ENCODE measurements at places on chromosomes 11 and 22.

GRCh38 chr11:129825380-129825779 is 9.7 kb downstream of the TMEM45B start:
- DNase-seq, result no peak

DNA sequence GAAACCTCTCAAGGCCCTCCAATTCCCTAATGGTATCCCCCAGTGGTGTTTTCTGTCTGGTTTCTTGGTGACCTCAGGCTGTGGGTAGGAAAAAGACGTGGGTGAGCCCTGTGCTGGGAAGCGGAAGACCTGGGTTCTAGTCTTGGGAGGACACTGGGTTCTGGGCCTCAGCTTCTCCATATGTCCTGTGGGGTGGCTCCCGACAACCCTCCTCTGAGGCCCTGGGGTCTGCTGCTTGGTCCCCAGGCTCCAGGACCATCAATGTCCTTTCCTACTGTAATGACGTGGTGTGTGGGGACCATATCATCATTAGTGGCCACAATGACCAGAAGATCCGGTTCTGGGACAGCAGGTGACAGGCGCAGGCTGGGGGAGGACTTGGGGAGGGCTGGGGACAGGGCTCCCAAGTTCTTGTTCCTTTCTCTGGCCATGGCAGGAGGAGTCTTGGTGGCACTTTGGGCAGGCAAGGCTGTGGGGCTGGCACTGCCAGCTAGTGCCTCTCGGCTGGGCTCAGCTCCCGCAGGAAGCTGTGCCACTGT is 12.8 kb downstream of the ATG16L2 start:
- no peak for DNase-seq

GRCh38 chr11:70734911-70735310 is 336.6 kb downstream of the CTTN start:
- DNase-seq, result no peak

DNA sequence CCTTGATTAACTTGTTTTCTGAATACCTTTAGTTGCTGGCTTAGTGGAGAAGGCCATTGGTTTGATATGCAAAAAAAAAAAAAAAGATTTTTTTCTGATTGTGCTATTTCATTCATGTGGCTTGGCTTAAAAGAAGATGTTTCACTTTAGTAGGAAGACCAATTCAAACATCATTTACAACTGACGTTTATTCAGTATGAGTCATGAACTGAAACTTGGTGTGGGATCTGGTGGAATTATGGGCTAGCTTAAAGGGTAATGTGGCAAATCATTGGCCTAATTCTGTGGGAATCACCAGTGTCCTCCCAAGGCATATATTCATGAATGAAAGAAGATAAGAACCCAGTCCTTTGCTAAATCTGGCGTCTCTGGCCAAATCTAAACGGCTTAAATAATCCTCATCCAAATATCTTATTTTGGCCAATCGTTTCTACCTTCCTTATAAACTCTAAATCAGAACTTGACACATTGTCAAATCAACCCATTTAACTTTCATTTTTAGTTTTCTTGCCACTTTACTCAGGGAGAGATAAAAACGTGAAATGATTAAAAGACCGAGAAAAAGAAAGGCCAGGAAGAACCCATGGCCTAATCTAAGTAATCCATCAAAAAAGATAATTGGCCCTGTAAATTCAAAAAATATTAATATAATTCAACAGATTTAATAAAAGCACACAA is 77.0 kb downstream of the DDIAS start:
- peak; percentile 25 for DNase-seq

DNA sequence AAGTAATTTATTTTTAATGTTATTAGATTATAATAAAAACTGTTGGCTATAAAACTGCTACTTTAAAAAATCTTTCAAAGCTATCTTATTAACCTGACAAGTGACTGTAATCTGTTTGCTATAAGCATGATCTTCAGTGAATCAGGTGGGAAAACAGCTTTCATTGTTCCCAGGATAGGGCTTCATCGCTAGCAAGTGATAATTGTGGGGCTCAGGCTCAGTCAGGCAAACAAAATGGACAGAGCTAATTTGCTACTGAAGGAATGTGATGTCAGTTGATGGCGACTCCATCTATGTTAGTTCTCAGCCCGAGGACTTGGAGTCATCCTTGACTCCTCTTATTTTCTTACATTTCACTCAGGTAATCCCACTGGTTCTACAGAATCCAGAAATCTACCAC is 125.0 kb downstream of the RASSF10 start:
- DNase-seq, result no peak

GRCh38 chr11:109734566-109734965 is 312.6 kb downstream of the C11orf87 start:
- DNase-seq, result no peak

GRCh38 chr22:35746946-35747703 is 29.5 kb downstream of the APOL5 start:
- DNase-seq, result no peak

DNA sequence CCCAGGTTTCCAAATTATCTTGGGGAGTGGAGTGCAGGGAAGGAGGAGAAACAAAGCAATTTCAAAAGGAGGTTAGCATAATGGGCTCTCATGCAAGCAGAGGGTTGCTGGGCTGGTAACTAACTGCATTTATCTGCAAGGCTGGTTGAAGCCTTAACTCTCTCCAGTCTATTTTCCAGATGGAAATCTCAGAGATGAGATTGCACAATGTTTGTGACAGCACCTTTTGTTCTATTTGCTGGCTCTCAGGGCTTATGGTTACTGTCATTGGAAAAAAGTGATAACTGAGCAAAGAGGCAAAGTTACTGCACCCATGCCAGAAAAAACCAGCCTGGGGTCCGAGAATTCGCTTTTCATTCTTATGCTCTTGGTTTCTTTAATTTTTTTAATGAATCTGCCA is 33.2 kb downstream of the ABCC8 start:
- no peak for DNase-seq

DNA sequence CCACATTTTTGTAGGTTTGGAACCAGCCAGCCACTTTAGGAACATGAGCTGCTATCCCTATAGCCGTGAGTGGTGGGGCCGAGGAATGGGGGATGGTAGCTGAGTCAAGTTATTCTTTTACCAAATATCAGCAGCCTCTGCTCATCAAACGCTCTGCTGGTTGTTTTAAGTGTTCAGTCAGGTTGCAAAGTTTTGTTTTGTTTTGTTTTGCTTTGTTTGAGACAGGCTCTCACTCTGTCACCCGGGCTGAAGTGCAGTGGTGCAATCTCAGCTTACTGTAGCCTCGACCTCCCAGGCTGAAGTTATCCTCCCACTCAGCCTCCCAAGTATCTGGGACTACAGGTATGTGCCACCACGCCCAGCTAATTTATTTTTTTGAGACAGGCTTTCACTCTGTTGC is 14.4 kb downstream of the CABIN1 start:
- no peak for DNase-seq

- no peak for DNase-seq
Measured at GRCh38 chr11:100827934-100828661, 141.0 kb downstream of the ARHGAP42 start.

All from GM13977 (cell line).